SJSA1 (cell line): ENCODE measurements at places on chromosomes 7 and 10.

DNA sequence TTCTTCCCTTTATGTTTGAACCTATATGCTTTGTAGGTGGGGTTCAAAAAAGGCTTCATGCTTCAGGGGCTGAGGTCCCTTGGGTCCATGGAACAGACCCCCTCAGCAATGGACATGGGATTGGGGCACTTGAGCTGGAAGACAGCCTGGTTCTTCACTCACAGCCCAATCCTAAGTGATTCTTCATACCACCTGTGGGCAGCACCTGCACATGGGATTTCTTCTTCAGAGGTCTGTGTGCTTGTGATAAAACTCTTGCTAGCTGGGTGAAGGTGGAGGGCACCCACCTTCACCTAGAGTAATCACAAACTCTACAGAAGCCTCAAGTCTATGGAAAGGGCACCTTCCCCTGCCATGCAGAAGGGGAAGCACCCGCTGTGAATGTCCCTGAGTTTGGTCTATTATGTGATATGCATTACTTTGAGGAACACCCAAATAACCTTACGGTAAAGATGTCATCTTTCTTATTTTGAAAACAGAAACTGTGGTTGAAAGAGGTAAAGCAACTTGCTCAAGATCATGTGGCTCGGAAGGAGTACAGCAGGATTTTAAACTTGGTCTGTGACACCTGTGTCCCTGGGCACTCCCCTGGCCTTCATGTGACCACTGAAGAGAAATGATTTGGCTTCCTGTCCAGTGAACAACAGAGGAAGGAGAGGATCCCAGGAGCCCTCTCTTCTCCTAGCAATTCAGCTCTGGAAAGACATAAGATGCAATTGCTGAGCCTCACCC, 469.5 kb upstream of the ZMIZ1 start:
- peaks cover 8% of the 10 kb centered on the region for H3K4me1 ChIP-seq
- H3K27ac ChIP-seq, result no peak overlapping the region
- H3K27me3 ChIP-seq, result no peaks in the 10 kb centered on the region
- no peak overlapping the region for H3K4me3 ChIP-seq

DNA sequence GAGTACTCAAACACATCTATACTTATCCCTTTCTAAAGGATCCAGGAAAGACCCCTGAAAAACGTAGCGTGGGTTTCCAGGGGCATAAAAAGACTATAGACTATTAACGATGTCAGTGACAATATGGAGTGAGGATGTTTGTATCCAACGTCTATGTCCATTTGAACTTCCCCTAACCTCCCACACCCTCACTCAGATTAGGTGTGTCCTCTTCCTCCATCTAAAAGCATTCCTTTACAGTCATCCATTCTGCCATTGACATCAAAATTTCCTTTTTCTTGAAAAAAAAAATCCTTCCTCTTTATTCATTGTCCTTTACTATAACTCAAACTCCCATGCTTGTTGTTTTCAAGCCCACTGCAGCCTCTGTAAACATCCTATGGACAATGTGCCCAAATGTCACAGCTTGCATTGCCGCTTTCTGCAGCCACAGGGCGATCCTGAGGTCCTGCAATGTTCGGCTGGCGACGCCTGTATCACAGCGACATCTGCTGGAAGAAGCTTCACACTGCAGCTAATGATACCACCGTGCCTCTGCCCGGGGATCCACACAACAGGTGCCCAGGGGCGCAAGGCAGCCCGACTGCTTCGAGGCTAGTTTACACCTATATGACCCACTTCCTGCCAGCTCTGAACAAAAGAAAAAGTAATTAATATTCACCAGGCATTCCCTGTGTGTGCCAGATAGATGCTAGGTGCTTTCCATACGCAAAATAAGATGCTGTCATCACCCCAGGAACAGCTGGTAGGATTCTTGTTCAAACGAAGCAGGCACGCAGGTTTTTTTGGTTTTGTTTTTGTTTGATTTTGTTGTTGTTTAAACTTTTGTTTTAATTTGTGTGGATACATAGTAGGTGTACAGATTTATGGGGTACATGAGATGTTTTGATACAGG, 267.9 kb upstream of the GHITM start:
- peak; percentile 71 for DNase-seq
- H3K27ac ChIP-seq, result no peak overlapping the region
- no peak overlapping the region for H3K4me3 ChIP-seq

DNA sequence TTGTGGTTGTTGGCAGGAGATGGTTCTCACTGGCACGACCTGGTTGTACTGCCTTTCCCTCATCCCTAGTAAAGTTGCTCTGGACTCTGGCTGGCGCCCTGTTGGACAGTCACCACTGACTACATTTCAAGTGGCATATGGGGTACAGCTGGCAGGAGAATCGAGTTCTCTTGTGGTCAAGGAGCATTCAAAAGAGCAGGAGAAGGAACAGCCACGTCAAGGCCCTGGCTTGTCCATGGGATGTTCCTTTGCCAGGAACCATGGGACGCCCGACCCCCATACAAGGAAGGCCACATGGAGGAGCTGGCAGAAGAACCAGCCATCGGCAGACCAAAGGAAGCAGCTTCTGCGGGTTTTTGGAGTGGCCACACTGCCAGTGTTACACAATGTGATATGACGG, 87.0 kb upstream of the SLC25A13 start:
- H3K27me3 ChIP-seq, result no peaks in the 10 kb centered on the region
- H3K4me1 ChIP-seq, result peaks cover 11% of the 10 kb centered on the region
- no peak overlapping the region for H3K27ac ChIP-seq
- H3K36me3 ChIP-seq, result no peaks in the 10 kb centered on the region
- no peak for DNase-seq

DNA sequence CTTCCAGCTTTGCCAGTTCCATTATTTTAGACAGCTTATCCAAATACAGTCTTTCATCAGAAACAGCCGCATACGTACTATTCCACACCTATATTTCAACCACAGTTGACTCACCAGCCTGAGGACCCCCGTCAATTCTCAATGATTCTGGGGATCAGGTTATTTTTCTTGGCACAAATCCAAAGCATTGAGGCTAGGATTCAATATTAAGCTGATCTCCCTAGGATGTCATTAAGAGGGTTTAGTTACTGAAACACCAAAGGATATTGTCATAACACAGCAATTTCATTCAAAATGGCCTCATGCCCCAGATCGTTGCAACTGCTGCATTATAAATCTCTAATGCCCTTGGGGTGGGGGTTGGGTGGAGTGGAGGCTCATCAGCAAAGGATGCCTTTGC, 214.6 kb downstream of the PTEN start:
- no peak for DNase-seq
- no peak overlapping the region for H3K27ac ChIP-seq
- H3K36me3 ChIP-seq, result no peaks in the 10 kb centered on the region
- no peak overlapping the region for H3K4me3 ChIP-seq
- peaks cover 8% of the 10 kb centered on the region for H3K4me1 ChIP-seq

- H3K4me1 ChIP-seq, result no peaks in the 10 kb centered on the region
- no peaks in the 10 kb centered on the region for H3K27me3 ChIP-seq
These were observed 35.7 kb upstream of the SRRM3 start for GRCh38 chr7:76165973-76166403.

DNA sequence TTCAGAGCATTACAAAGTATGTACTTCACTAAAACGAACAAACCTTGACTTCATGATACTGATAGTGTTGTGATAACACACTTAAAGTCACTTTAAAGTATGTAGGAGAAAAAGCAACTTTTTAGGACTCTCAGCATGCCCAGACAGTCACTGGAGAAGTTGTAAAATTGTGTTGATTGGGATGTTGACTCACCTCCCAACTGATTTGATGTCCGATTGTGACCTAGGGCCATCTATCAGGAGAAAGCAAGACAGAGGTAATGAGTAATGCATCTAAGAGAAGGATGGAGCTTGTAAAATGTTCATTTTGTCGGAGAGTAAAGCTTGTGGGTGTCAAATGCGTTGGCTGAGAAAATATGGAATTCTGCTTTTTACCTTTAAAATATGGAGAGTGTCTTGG, 135.4 kb upstream of the SEMA3D start:
- no peaks in the 10 kb centered on the region for H3K27me3 ChIP-seq
- no peak overlapping the region for H3K27ac ChIP-seq
- no peaks in the 10 kb centered on the region for H3K36me3 ChIP-seq
- no peak overlapping the region for H3K4me3 ChIP-seq

- no peak overlapping the region for H3K27ac ChIP-seq
- H3K4me1 ChIP-seq, result no peaks in the 10 kb centered on the region
- no peak overlapping the region for H3K4me3 ChIP-seq
- DNase-seq, result no peak
These were observed 158.8 kb downstream of the ANK3 start for GRCh38 chr10:60230892-60231291.

GRCh38 chr10:62106929-62107519, 161.6 kb downstream of the RTKN2 start:
- H3K27ac ChIP-seq, result no peak overlapping the region
- no peak for DNase-seq
- H3K36me3 ChIP-seq, result no peaks in the 10 kb centered on the region

DNA sequence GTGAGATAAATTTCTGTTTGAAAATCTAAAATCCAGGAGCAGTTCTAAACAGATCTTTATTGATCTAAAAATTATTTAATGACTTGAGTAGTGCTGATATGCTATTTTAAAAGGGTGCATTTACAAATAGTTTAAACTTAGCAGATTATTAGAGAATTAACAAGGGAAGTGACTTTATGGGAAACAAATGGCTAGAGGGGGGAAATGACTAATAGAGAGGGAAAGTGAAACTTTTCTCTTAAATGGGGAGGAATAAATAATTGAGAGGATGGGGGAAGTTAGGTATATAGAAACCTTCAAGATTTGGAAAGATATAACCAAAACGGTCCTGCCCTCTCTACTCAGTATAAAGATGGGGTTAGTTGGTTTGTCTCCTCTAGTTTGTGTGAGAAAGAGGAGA, 90.1 kb upstream of the ARMC3 start:
- H3K27ac ChIP-seq, result no peak overlapping the region
- H3K4me1 ChIP-seq, result peaks cover 10% of the 10 kb centered on the region
- H3K27me3 ChIP-seq, result no peaks in the 10 kb centered on the region
- no peak for DNase-seq
- H3K36me3 ChIP-seq, result no peaks in the 10 kb centered on the region

DNA sequence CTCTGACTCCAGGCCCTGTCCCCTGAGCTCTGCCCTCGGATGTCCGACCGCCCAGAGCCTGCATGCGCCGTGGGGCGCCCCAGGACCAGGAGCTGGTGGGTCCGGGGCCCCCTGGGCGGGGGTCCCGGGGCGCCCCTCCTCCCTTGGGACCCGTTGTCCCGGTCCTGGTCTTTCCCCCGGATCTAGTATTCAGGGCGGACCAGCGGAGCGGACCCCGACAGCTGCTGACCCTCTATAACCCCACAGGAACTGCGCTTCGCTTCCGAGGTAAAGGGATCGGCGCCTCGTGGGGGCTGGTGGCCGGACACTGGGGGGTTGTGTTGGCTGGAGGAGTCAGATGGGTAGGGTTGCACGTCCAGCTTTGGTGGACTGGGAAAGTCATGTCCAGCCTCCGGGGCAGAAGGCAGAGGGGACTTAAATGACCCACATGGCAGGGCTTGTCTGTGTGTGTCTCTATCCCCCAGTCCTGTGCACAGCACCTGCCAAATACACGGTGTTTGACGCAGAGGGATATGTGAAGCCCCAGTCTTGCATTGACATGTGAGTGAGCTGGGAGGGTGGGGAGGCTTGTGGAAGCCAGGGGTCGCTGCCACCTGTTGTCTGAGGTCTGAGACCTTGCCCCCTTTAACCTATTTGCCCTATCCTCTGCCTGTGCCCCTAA, 520 bp downstream of the MOSPD3 start:
- 0 out of 2 replicates have a peak, but pooled peaks cover 2% of the 10 kb centered on the region for H3K36me3 ChIP-seq
- no peak overlapping the region for H3K27ac ChIP-seq

GRCh38 chr10:6891924-6892323, 311.8 kb upstream of the PRKCQ start:
- H3K27me3 ChIP-seq, result peaks cover 8% of the 10 kb centered on the region
- no peak overlapping the region for H3K4me3 ChIP-seq
- H3K4me1 ChIP-seq, result no peaks in the 10 kb centered on the region
- no peaks in the 10 kb centered on the region for H3K36me3 ChIP-seq

DNA sequence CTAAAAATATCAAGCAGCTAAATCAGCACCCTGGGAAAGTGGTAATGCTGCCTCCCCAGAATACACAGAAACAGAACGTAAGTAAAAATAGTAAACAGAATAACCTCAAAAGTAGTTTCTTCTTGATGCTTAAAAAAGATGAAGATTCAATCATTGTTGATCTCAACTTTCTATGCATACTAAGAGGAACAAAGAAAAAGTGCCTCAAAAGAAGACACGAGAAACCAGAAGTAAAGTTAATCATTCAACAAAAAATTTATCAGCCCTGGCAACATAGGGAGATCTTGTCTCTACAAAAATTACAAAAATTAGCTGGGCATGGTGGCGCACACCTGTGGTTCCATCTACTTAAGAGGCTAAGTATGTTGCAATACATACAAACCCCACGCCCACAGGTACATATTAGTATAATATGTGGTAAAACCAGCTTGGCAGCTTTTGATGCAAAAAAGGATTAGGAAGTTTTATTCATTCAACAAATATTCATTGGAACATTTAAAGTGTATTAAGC, 153.7 kb downstream of the NRBF2 start:
- H3K4me1 ChIP-seq, result no peaks in the 10 kb centered on the region
- no peaks in the 10 kb centered on the region for H3K27me3 ChIP-seq
- DNase-seq, result no peak
- H3K36me3 ChIP-seq, result no peaks in the 10 kb centered on the region
- no peak overlapping the region for H3K27ac ChIP-seq
- H3K4me3 ChIP-seq, result no peak overlapping the region

DNA sequence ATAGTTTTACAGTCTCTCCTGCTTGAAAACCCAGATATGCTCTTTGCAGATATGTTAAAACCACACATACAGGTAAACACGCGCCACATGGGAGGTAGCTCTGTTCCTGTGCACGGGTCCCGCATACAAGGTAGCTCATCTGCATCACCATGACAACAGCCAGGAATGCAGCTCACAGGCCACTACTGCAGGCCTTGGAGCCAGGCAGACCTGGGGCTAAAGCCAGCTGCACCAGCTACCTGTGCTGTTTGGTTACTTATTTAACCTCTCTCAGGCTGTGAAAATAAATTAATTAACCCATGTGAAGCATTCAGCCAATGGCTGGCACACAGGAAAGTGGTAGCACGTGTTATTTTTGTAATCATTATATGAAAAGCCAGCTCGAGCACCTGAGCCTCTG, 428.3 kb downstream of the TNS3 start:
- H3K36me3 ChIP-seq, result no peaks in the 10 kb centered on the region
- H3K27ac ChIP-seq, result peak overlapping the region; percentile 39; the same call in 1 of the 2 replicates
- no peak for DNase-seq
- no peak overlapping the region for H3K4me3 ChIP-seq
- H3K4me1 ChIP-seq, result peaks cover 15% of the 10 kb centered on the region

GRCh38 chr10:76179806-76180205, 748.4 kb downstream of the LRMDA start:
- no peak overlapping the region for H3K4me3 ChIP-seq
- H3K27ac ChIP-seq, result no peak overlapping the region
- no peaks in the 10 kb centered on the region for H3K4me1 ChIP-seq
- H3K36me3 ChIP-seq, result no peaks in the 10 kb centered on the region
- H3K27me3 ChIP-seq, result no peaks in the 10 kb centered on the region
- no peak for DNase-seq

GRCh38 chr7:116180302-116180701, 30.0 kb upstream of the TES start:
- no peak overlapping the region for H3K27ac ChIP-seq
- no peak overlapping the region for H3K4me3 ChIP-seq
- peaks cover 16% of the 10 kb centered on the region for H3K4me1 ChIP-seq
- no peaks in the 10 kb centered on the region for H3K36me3 ChIP-seq
- DNase-seq, result peak; percentile 62
- no peaks in the 10 kb centered on the region for H3K27me3 ChIP-seq
